ENCODE measurements at places on chromosomes 1 and 21. TPM values are rescaled to one million over a fixed set of nuclear protein-coding genes. Genes with fewer than 3 reads are reported as not detected.

- no peak for DNase-seq
These were observed 13.9 kb downstream of the IL6R start for GRCh38 chr1:154418923-154419619.

GRCh38 chr1:151416231-151416630 lies 16.9 kb downstream of the PSMB4 start:
- DNase-seq: peak; percentile 82

- peak; percentile 90 for DNase-seq
These were observed 10.8 kb downstream of the NHLH1 start for GRCh38 chr1:160377585-160378206.

GRCh38 chr1:58290685-58291372 lies 255.7 kb downstream of the OMA1 start:
- peak; percentile 47 for DNase-seq

DNA sequence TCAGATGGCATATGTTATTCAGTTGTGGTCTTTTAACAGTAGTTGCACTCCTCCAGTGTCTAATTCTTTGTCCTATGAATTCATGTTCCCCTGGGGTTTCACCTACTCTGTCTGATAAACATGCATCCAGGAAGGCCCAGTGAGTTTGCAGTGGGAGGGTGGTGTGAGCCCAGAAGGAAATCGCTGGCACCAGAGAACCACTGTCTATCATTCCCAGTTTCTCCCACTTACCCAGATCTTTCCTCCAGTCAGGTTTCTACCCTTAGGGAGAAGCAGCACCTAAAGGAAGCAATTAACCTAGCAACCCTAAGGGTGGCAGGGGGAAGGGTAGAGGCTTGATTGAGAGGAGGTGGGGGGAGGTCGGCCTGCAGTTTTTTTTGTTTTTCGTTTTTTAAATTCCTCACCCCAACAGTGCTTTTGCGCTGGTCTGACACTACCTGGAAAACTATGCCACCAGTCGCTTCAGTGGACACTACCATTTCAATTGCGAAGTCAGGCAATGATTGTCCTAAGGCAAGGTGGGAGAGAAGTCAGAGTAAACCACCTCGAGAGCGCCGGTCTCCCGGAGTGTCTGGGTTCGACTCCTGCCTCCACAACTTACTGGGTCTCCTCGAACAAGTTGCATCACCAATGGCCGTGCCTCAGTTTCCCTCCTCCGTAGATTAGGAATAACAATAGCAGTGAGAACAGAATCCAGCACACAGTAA lies 766 bp upstream of the SLC44A3 start:
- no peak for DNase-seq

- DNase-seq: peak; percentile 93
These were observed 53.2 kb upstream of the LYST start for GRCh38 chr1:235919833-235920441.

DNA sequence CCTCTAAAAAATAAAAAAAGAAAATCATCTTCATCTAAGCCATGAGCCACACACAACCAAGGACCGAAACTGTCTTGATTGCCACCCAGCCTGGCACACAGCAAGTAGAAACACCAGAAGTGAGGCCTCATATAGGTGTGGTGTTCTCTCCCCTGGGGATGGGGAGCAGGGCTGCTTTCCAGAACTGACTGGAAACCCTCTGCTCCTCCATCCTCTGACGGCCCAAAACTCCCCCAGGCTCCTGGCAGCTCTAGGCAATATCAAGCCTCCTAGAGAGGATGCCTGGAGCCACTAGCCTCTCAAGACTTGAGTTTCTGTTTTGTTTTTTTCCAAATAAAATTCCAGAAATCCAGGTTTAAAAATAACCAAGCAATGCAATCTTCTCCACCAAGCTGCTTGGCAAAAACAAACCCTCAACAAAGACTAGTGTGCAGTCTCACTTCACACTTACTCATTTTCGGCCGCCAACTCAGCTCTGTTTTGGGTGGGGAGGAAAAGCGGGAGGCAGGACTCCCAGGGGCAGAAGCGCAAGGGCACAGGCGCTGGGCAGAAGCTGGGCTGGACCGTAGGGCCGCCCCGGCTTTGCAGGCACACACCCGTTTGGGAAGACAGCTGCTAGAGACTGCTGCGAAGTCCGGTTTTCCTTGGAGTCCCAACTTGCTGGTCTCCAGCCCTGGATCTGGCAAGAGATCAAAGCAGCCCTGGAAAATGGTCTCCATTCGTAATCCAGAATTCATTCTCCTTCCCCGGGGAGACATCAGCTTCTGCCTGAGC lies 78.2 kb upstream of the CAPZB start:
- DNase-seq: peak; percentile 89

DNA sequence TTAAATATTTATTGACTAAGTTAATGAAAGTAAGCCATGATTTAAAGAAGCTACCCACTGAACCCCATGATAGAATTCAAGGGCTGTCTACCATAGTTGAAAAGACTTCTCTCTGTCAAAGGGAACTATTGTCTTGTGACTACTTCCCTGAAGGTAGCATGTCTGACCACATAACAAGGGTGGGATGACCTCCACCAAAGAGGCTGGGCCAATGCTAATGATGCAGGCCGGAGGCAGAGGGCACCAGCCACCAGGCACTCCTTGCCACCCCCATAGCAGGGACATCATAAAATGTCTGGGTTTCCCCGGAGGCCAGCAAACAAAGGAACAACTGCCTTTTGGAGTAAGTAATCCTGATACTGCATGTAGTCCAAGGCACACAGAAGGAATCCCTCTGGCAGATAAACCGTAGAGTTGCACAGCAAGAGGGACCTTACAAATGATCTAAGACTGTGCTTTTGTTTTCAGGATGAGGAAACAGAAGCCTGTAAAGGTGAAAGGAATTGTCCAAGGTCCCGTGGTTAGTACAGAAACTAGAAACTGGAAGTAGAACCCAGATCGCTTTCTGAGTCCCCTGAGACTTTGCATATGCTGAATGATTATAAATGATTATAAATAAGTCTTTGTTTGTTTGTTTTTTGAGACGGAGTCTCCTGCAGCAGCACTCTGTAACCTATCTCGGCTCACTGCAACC lies 33.5 kb upstream of the ITPKB start:
- DNase-seq: no peak

GRCh38 chr1:18814874-18815531 lies 44.5 kb downstream of the TAS1R2 start:
- DNase-seq: no peak

GRCh38 chr1:210822241-210822640 lies 311.7 kb downstream of the KCNH1 start:
- DNase-seq: no peak

DNA sequence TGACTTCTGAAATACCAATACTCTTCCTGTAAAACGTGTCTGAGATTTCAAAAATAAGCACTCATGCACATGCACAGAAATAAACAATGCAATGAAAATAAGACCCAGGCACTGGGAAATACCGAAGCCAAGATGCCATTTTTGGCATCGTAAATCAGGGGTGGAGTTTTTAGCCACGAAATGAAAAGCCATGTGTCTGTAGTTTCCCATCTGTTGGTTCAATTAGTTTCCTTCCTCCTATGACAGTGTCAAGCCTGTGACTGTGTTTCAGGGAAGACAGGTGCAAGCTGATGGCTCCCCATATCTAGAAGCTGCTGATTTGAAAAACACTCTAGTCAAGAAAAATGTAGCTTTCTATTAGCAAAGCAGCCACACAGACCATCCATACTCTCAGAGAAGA lies 480.4 kb upstream of the CAMK1G start:
- DNase-seq: no peak

- no peak for DNase-seq
These were observed 31.9 kb downstream of the NEK2 start for GRCh38 chr1:211643324-211644212.

DNA sequence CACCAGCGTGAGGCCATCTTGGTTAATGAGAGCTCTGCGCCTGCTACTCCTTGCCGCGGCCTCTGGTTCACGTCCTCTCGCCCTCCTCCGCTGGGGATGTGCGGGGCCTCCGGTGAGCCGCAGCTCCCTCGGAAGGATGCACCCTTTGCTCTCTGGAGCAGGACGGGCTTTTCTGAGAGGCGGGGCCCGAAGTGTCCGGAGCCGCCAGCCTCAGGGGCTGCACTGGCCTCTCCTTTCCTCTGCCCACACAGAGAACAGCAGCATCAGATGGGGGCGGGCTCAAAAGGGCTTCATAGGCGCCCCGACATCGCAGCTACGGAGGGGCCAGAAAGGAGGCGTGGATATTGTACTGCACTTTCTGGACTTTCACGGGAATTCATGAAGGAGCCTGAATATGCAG lies 284.7 kb downstream of the CAMTA1 start:
- DNase-seq: peak; percentile 42

- DNase-seq: no peak
These were observed 9.7 kb downstream of the S100A6 start for GRCh38 chr1:153526132-153526543.

- DNase-seq: peak; percentile 45
These were observed 15.3 kb downstream of the SLC16A4 start for GRCh38 chr1:110375490-110375889.

DNA sequence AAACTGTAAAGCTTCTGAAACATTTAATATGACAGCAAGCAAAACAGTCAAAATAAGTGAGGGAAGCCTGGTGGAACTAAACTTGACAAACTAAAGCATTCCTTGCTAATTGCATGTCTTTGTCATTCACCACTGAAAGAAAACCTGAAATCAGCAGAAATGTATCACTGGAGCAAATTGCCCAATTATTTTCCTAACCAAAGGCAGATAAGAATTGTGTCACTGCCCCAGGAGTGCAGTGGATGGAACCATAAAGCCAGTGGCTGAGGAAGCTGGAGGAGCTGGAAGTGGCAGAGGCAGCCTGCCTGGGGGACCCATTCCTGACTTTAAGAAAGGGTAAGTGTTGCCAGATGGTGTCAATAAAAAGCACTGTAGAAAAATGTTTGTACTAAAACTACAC lies 2.7 kb upstream of the SLC30A10 start:
- DNase-seq: no peak

DNA sequence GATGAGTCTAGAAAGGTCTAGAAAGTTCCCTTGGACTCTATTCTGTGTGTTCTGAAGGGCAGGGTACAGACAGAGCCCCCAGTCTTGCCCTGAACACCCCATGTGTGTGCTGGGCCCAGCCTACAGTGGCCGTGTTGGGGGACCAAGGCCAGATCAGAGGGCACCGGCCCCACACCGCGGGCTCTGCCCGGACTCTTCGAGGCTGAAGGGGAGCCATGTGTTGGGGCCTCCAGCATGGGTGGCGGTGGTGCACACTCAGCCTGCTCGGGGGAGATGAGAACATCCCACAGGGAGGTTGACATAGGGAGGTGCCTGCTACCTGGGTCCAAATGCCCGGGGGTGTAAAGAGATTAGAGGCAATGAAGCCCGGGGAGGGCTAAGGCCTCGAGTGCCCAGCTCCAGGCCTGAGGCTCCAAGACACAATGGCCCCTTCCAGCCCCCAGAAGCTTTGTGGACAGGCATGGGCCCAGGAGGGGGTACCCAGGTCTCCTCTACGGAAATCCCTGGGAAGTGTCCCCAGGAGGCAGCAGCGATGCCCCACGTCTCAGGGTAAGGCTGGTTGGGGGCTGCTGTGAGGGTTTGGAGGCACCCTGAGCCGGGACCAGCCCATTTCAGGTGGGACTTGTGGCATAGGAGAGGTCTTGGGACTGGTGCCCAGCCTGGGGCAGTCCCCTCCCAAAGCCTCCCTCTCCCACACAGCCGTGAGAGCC lies 12.1 kb downstream of the ARHGEF16 start:
- DNase-seq: no peak

DNA sequence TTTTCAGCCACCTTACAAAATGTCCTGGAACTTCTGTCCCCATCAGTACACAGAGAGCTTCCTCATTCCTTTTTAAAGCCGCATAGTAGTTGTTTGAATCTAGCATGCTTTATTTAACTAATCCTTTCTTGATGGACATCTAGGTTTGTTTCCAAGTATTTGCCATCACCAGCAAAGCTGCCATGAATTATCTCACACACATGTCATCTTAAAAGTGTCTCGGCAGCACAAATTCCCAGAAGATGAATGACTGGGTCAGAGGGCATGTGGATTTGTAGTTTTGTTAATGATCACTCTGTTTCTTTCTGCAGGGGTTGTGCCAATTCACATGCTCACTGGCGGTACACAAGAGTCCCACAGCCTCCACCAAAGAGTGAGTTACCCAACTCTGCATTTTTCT lies 68.3 kb downstream of the CLIC6 start:
- peak; percentile 27 for DNase-seq

- peak; percentile 75 for DNase-seq
These were observed 18.7 kb downstream of the CNTN2 start for GRCh38 chr1:205061665-205062069.

GRCh38 chr1:247924868-247925267 lies at the start of gene OR2AJ1:
OR2AJ1 (plus strand) TSS chr1:247924889; CDS start chr1:247933769, 8,880 bp downstream.
- DNase-seq: no peak

DNA sequence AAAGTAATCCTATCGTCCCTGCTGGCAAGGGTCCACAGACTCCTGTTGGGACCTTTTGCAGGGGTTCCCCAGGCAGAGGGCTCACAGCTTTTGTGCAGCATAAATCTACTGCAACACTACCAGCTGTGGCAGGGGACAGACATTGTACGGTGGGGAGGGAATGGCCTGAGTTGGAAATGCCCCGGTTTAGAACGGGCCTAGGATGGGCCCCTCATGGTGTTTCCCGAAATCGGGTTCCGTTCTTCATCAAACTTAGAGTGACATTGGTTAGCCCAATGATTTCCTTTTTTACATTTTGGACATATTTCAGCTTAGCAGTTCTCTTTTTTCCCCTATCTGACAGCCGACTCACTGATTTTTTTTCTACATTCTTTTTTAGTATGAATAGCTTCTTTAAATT lies 26.5 kb upstream of the SAMD11 start:
- no peak for DNase-seq

- DNase-seq: no peak
These were observed 213.5 kb upstream of the NRIP1 start for GRCh38 chr21:15278279-15278678.

DNA sequence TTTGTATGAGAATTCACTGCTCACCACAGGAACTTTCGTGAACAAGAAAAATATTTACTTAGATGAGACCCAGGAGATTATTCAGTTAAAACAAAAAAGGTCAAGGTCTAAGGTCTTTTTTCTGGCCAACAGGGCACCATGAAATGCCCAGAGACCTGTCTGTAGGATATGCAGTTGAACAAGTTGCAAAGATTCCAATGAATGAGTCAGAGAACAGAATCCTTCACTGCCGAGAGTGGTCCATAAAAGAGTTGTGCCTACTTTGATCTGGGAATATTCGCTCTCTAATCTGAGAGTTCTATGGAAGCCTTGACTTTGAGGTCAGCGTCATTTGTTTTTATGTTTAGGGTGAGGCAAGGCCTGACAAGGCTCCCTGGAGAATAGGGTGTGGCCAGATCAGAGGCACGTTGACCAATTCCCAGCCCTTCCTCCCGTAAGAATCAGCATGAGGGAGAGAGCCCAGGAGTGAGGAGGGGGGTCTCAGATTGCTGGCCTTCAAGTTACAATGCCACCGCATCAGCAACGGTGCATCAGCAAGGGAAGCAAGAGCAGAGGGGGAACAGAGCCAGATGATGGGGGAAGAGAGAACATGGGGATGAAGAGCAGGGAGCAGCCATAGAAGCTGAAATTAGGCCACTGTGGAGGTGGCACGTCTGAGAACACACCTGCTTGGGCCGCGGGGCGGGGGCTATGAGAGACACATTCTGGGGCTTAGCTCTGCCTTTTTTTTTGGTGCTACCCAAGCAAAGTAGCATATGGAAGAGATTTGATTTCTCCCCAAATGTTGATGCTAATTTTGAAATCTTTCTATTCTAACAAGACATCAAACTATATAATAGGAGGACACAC lies 206.4 kb upstream of the RAB4A start:
- no peak for DNase-seq

Gene COL8A2
- total RNA-seq: 30.5 TPM

Gene ITGB3BP
- total RNA-seq: 10.3 TPM

Gene DCAF6
- 63.4 TPM for total RNA-seq

Gene VPS72
- 45.0 TPM for total RNA-seq

Gene ENAH
- 113 TPM for total RNA-seq

Gene DYNLT5
- 2.3 TPM for total RNA-seq

Gene CAPZB
- 229 TPM for total RNA-seq

Gene PGBD5
- 3.8 TPM for total RNA-seq

Gene CNKSR1
- total RNA-seq: not detected

Gene GBP5
- total RNA-seq: 0.43 TPM

All from GM23248 (cell line).